ENCODE measurements at places on chromosomes 4 and X.

DNA sequence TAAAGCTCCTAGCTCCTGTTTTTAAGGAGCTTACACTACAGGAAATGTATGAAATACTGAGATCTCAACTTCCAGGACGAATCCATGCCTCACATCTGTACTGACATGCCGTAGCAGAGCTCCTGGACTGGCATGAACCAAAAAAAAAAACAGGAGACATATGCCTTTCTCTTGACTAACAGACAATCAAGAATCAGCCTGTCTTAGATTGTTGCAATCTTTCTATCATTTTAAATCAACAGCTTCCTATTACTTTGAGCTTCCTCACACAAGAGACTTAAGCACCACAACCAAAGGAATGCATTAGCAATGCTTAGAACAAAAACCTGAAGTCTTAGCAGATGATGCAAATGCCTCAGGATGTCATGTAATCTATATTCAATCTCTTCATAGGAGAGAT lies 34.7 kb upstream of the AREG start:
- no peak for DNase-seq

GRCh38 chr4:106981431-106981830 lies 54.7 kb downstream of the DKK2 start:
- DNase-seq: no peak

- DNase-seq: no peak
Observed at GRCh38 chrX:132444936-132445335, 43.9 kb downstream of the MBNL3 start.

DNA sequence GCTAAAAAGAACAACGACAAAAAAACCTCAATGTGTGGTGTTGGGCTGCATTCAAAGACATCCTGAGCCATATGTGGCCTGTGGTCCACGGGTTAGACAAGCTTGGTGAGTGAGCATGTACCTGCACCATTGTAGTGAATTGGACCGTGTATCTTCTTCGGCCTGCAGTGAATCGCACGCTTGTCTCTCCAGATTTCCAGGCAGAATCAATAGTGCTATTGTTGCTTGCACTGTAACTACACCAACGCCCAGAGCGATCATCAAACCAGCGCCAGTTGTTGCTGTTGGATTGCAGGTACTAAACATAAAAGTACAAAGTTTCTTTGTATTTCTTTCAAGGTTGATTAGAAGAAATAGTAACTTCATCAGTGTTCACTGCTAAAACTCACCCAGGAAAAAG lies 101.6 kb downstream of the HUWE1 start:
- no peak for DNase-seq

- DNase-seq: no peak
Observed at GRCh38 chr4:145541346-145541745, 59.7 kb downstream of the SMAD1 start.

DNA sequence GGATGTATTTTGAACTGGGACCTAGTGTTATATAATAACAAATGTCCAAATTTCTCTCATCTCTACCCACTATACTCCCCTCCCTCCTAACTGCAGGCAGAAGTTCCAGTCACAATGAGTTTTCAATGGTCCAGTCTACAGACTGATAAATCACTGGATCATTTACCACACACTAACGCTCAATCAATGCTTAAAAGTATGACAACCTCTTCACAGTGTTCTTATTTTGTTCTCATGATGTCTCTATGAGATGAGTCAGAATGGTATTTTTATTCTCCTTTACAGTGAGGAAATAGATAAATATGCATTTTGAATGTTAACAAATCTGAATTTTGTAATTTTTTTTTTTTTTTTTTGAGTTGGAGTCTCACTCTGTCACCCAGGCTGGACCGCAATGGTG lies 83.7 kb upstream of the ETNPPL start:
- DNase-seq: no peak

DNA sequence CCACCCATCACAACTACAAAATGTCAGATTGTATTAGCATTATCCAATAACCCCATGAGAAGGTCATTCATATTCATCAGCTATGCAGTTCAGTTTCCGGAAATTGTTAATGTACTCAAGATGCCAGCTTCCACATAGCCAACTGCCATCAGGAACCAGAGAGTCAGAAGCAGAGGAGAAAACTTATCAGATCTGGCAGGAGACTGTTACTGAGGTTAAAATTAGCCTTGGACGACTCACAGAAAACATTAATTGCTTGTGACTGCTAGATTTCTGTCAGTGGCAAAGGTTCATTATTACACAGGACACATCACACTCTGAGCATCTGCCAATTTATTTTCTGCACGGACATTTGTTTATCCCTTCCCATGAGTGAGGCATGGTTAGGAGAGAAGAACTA lies 352.8 kb downstream of the DHRSX start:
- no peak for DNase-seq

- DNase-seq: no peak
Observed at GRCh38 chrX:118497180-118497818, 1.7 kb downstream of the DOCK11 start.

GRCh38 chrX:54494989-54495813 lies 833 bp downstream of the FGD1 start:
- DNase-seq: no peak

DNA sequence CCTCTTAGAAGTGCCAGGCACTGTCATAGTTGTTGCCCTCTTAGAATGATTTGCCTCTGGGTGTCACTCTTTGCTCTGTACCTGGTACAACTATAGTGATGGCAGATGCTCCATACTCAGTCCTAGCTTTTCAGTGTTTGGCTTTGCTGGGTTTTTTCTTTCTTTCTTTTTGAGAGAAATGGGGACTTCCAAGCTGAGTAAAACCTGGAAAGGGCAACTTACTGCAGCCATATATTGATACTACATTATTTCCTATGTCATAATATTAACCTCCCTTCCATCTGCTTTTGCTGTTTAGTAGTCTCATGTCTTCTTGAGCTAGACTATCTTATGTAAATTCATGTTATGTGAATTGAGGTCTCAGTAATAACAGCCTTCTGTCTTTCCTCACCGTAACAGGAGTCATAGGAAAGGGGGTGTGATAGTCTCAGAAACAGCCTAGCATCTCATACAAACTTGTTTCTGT lies 49.0 kb downstream of the NIPAL1 start:
- DNase-seq: no peak

- DNase-seq: no peak
Observed at GRCh38 chr4:148444296-148445070, 2.3 kb upstream of the NR3C2 start.

DNA sequence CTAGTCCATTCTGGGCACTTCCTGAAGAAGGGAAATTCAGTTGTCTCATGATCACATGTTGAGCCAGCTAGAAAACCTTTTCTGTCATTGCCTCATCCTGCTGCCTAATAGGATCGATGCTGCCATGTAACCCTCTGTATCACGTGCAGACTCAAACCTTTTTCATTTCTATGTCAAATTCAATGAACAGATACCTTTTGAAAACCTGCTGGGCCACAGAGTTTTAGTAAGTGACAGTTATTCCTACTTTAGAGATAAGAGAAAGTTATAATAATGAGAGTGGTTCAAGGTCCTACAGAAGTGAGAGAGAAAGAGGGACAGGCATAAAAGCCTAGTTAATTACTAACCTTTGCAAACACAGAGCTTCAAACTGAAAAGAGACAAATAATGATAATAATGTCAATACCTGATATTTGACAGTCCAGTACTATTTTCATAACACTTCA lies 46.0 kb downstream of the MAOA start:
- no peak for DNase-seq

All from stimulated activated CD4-positive, alpha-beta T cell treated with anti-CD3 and anti-CD28 coated beads, TNF-alpha, amount 100 ng/mL, for 1 hour (primary cell).